ENCODE measurements at places on chromosomes 3 and 15.

- no peak for DNase-seq
Observed at GRCh38 chr15:50061503-50061902, 57.5 kb downstream of the ATP8B4 start.

- DNase-seq = peak; percentile 95
Observed at GRCh38 chr15:66815318-66815717, 113.3 kb downstream of the SMAD6 start.

GRCh38 chr3:42451546-42452230 lies 41.3 kb upstream of the LYZL4 start:
- DNase-seq = no peak

DNA sequence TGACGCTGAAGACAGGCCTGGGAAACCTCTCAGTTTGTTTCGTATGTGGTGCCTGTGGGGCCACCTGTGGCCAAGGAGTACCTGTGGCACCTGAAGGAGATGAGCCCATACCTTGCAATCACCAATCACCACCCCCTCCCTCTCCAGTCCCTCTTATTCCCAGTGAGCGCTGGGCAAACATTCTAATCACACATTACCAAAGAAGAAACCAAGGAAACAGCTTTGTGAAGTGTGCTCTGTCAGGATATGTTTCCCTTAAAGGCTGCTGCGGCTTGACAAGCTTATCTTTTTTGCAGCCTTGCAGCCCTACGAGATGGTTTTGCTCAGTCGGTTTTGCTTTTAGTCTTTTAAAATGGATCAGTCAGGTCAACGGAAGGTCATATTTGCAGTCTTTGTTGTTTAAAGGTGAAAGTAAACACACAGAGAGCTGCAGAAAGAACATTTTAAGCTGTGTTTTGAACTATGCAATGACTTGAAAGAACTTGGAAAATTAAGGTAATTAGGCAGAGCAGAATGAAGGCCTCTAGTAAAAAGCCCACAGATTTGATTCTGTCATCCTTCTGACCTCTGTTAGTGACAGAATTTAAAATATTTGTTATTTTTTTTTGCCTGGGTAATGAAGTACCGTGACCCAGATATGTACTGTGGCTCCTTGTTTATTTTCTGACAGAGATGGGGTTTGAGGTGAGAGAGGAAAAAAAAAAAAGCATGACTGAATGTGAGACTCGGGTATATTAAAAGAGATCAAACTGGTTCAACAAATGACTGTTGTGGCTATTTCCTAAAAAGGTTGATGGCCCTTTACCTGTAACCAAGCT lies 461.4 kb downstream of the NSUN3 start:
- DNase-seq = no peak

DNA sequence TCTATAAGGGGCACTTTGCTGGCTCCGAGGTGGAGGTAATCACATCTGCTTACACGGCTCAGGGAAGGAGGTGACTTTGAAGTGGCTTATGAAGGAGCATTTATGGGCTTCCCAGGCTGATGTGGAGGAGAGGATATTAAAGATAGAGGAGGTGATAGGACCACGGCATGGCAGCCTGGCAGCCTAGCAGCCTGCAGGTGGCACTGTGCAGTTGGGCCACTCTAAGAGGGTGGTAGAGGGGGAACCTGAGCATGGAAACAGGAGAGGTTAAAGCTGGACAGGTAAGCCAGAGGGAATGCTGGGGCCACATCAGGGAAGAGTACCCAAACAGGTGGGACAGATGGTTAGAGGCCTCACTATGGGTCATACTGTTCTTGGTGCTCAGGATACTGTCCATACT lies 375.0 kb downstream of the WDR72 start:
- no peak for DNase-seq

DNA sequence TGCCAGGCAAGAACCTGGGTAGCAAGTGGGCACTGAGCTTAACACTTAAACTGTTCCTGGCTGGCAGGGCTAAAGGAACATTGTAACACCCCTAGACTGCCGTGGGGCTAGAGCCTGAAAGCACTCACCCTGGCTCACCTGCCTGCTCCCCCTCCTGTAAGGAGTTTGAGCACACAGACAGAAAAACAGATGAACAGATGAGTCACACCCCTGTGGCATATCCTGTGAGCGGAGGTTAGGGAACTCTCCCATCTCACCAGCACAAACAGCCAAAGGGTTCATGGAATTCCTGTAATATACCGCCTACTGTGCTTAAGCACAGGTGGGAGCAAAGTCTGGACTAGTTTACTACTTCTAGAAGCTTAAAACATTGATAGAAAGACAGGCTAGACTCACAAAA lies 300.1 kb downstream of the ROBO1 start:
- DNase-seq = no peak

DNA sequence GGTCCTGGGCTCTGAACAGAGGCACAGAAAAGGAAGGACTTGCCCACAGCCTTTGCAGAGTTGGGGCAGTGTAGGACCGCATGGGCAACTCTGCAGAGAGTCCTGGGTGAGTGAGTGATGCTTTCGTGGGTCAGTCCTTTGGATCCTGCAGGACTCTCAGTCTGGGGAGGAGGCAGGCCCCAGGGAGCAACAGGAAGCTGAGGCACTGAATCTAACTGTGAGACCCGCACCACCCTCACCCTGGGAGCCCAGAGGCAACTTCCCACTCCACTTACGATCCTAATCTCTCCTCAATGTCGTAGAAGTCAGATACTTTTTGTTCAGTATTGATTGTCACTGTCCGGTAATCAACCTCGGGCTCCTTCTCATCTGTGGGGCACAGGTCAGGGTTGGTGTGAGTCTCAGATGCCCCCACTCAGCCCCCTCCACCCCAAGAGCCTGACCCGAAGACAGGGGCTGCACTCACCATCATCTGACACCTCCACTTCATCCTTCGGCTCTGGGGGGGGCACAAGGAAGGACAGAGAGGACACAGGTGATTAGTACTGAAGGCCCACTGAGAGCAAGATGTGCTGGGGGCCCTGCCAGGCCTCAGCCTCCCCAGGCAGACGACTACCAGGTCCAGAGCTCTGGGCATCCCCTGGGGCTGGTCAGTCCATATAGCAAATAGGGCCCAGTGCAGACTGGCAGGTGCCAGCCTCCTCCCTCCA lies 64.0 kb upstream of the HACD2 start:
- DNase-seq = no peak

GRCh38 chr3:4322635-4323034 lies 19.5 kb downstream of the SETMAR start:
- DNase-seq = peak; percentile 95

- DNase-seq = peak; percentile 66
Observed at GRCh38 chr15:99305761-99306505, 54.7 kb downstream of the LRRC28 start.

DNA sequence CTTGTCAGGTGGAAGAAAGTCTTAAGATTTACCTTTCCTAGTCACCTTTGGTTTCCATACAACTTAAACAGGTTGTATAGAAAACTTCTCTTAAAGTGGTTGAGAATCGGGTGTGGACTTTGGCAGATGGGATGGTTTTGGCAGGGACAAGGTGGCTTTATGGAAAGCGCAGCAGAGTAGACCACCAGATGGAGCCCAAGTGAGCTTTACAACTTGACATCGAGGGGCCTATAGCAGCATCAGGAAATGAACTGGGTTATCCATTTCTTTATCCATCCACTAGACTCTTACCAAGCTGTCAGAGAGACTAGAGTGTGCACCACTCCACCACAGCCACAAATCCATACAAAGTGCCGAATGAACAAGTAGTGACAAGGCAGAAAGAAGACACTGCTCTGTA lies 85.3 kb upstream of the MBNL1 start:
- peak; percentile 43 for DNase-seq

DNA sequence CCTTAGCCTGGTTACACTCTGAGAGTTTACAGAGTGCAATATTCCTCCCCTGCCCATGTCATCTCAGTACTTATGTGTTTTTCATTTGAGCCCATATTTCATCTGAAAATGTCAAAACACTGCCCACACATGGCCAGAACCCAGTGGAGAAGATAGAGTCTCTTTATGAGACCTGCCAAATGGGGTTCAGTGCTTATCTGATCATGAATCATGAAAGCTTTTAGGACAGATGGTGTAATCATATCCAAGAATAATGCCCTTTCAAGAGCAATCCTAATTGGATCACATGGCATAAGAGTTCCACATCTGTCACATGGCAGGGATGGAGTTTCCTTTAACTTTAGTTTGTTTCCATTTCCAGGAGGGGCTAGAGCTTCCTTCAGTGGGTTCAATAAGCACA lies 77.2 kb upstream of the AGBL1 start:
- DNase-seq = no peak

GRCh38 chr3:190382082-190382481 lies 5.9 kb upstream of the CLDN16 start:
- peak; percentile 96 for DNase-seq

GRCh38 chr15:66894986-66895780 lies 170.2 kb upstream of the SMAD3 start:
- DNase-seq = peak; percentile 38

DNA sequence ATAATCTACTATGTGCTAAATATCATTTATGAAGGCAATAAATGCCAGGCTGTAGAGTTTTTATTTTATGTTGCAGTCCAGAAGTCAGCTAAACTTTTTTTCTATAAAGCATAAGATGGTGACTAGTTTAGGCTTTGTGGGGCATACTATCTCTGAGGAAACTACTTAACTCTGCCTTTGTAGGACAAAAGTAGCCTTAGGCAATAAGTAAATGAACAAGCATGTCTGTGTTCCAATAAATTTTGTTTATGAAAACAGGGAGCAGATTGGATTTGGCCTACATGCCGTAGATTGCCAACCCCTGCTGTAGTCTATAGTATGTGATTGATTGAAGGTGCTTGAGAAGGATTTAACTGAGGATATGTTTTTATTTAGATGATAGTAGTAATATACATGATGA lies 502.5 kb upstream of the NAALADL2 start:
- DNase-seq = no peak

DNA sequence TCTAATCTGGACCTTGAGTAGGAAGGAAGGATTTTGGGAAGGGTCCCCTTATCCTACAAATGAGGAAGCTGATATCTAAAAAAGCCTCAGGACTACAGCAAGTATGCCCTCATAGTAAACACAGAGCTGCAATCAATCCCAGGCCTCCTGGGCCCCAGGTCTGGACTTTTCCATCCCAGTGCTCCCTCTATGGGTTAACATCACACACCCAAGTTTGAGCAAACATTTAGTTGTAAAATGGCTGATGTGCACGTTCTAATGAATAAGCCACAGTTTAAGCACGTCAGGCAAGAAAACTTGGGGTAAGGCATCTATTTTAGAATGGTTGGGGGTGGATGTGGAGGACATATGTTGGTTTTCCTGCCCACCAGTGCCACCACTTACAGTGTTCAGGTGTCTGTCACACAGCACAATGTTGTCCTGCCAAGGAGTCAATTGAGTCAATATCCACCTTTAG lies 44.3 kb upstream of the UBE2E1 start:
- DNase-seq = peak; percentile 59

DNA sequence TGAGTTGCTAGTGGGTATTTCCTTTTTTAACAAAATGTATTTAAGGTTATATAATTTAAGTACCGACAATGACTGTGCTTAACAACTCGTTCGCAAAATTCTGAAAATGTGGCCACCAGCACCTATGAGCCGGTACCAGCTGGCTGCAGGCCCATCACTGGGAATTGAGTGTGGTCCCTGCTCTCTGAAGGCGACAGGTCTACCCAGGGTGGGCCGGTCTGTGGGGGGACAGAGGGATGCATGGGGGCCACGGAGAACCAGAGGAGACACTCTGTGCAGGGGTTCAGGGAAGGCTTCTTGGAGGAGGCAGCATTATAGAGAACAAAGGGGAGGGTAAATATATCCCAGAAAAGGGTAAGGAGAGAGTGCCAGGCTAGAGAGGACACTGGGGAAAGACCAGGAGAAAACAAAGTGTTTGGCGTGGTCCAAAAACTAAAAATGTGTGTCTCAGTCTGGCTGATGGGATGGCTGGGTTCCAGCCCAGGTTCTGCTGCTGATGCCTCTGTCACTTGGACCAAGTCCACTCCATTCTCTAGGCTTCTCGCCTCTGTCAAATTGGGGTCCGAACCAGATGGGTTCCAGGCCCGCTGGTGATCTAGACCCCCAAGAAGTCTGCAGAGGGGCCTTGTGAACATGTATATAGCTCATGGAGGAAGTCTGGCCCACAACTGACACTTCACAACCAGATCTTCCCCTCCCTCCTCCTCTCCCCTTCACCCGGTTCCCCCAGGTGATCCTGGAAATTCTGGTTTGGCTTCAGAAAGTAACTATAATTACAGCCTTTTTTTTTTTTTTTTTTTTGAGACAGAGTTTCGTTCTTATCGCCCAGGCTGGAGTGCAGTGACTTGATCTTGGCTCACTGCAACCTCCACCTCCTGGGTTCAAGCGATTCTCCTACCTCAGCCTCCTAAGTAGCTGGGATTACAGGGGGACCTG lies 10.7 kb upstream of the CYP11A1 start:
- DNase-seq = no peak

DNA sequence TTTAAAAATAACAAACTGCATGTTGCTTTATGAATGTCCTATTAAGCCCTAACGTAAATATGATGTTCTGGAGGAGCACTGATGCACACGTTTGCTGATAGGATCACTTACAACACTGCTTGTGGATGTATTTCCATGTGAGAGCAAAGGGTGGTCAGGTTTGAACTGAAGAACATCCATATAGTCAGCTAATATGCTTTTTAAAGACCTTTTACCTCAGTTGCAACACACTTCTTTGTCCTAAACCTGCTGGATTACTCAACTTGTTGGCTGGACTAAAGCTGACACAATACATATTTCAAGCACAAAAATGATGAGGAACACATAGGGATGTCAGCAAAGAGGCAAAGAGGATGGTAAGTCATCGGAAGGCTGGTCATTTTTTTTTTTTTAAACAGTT lies 186.6 kb downstream of the TIGIT start:
- DNase-seq = peak; percentile 81

GRCh38 chr15:43808960-43809678 lies 8.7 kb downstream of the HYPK start:
- DNase-seq = no peak

DNA sequence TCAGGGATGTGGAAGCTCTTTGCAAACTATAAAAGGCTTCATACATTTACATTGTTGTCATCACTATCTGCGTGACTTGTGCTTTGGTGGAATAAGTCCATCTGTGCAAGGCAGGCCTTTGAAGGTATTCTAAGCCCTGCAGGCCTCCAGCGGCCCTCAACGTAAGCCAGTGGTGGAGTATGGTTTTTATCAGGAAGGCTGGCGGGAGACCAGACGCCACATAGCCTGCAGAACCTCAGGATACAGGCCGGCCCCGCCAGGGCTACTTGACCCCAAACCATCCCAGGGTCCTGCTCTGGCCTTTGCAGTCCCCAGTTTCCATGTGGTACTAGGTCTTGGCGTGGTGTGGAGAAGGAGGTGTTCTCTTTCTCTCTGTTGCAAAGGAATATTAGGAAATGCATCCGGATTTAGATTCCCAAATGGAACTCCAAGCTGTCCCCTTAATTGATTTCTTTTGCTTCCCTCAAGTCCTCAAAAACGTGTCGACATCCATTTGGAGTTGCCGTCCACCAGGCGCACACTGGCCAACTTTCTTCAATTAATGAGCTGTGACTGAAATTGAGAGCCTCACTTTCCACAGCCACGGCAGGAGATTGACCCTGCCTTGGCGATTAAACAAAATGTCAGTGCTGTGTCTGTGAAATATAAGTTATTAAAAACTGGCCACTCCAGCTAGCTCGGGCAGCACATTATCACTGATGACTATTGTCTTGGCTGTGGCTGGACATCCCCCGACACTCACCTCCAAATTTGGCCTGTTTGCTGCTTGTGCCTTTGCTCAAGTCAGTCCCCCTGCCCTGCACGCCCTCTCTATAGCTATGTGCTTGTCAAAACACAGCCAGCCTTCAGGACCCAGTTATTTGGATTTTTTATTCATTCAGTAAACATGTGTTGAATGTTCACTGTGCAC lies 239.8 kb upstream of the TLE3 start:
- DNase-seq = no peak
